ENCODE measurements at places on chromosomes 3 and 15.
A peak's percentile ranks its signal among the peaks of the same experiment; 100 is the strongest.

DNA sequence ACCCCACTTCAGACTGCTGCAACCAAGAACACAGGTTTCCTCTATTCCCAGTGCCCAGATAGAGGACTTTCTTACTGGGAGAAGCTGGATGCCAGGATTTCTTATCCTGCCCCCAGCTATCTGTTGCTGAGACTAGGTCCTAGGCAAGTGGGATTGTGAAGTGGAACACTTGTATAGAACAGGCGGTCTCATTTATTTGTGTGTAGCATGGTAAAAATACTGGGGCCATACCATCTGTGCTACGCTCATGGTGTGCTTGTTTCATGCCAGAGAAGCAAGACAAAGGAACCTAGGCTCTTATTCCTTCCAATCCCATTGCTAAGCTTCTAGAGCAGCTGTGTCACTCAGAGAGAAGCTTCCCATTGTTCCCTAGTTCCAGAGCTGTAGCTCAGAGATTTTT is 191.5 kb upstream of the EPHA6 start:
- no peak for DNase-seq

GRCh38 chr3:9669720-9670432 is 20.6 kb downstream of the MTMR14 start:
- DNase-seq = no peak

- no peak for DNase-seq
These were observed 49.4 kb upstream of the TNFAIP8L3 start for GRCh38 chr15:51144021-51144532.

- DNase-seq = peak; percentile 5
These were observed 318.6 kb upstream of the LRRFIP2 start for GRCh38 chr3:37492977-37493471.

GRCh38 chr3:107699682-107700081 is 176.9 kb downstream of the BBX start:
- no peak for DNase-seq

GRCh38 chr15:28993720-28994053 is 107.9 kb downstream of the APBA2 start:
- DNase-seq = no peak

DNA sequence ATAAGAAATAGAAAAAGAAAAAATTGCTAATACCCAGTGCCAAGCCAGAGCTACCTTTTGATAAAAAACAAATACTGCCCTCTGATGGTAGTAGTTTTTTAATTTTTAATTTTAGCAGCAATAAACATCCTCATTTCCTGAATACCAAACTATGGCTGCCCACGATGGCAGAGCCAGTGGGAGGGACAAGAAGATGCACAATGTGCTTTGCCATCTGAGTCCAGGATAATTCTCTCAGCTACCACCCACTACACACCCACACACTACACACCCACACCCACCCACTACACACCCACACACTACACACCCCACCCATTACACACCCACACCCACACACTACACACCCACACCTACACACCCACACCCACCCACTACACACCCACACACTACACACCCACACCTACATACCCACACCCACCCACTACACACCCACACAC is 17.8 kb downstream of the CEP19 start:
- no peak for DNase-seq

DNA sequence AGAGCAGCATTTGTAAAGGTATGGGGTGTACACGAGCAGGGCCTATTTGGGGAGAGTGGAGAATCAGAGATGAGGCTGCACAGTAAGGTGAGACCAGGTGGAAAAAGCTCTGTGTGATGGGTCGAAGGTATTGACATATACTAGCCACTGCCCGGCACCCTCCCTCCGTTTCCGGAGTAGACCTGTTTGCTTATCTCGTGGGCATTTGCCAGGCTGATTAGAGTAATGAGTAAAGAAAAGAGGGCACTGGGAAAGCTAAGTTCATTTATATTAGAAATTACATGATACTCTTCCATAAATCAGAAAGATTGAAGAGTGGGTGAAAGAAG is 46.2 kb upstream of the ATG7 start:
- DNase-seq = no peak

DNA sequence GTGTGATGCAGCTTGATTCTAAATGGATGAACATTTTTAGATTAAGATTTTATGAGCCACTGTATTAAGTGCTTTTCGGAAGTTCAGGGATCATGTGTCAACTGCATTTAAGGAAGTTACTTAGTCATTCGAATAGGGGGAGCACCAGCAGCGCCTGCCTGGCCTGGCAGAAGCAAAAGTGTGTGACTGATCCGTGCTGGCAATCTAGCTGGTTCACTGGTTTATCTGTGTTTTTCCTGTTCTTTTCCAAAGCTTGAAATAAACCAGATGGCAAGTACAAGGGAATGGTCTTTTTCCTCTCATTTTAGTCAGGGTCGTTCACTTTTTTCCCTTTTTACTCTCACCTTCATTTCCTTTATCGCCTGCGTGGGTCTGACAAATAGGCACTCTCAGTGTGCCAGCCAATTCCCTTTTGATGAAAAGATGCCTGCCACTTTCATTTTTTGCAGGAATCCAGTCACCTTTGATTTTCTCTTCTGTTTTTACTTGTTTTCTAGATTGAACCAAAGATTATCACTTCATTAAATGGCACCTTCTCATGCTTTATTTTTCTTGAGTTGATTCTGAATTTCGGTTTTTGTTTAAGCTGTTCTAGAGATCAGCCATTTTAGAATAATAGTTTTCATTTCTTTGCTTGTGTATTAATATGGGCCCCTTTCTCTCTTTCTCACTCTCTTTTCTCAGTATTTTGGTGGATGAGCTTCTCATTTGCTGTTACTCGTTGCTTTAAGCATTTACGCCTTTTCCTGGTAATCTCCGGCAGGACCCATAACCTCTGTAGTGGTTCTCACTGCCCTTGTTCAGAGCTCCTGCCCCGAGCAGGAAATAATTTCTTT is 2.8 kb downstream of the ABHD2 start:
- peak; percentile 9 for DNase-seq

DNA sequence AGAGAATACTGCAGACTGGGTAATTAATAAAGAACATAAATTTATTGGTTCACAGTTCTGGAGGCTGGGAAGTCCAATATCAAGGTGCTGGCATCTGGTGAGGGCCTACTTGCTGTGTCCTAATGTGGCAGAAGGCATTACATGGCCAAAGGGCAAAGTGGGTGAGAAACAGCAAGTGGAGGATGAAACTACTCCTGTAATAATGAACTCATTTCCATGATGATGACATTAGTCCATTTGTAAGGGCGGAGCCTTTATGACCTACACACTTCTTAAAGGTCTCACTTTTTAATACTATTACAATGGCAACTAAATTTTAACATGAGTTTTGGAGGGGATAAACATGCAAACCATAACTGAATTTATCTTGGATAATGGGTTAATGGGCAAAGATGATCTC is 139.6 kb upstream of the SGO1 start:
- no peak for DNase-seq

DNA sequence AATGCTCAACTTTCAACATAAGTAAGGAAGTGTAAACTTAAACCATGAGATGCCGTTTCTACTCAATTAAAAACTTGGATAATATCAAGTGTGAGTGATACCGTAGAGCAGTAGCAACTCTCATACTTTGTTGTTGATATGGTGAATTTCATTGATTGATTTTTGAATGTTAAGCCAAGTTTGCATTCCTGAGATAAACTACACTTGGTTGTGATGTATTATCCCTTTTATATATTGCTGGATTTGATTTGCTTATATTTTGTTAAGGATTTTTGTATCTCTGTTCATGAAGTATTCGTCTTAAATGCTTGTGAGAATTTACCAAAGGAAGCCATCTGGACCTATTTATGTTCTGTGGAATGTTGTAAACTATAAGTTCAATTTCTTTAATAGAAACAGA is 21.7 kb downstream of the SLMAP start:
- no peak for DNase-seq

DNA sequence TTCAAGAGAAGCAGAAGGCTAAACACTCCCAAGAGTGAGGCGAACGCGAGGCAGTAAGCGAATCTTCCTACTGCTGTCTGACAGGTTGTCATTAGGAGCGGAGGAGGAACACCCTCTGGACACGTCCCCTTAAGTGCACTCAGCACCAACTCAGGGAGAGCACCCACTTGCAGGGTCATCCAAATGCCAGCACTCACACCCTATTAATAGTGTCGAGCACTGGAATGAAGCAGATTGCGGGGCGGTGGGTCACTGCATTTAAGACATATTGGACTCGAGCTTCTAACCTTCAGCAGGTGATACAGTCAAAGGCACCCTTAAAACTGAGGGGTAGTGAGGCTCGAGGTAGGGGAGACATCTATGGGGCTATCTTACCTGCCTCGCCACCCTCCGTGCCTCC is 28.7 kb downstream of the SH3BP5 start:
- no peak for DNase-seq

GRCh38 chr3:81363816-81364215 is 397.6 kb downstream of the GBE1 start:
- no peak for DNase-seq

DNA sequence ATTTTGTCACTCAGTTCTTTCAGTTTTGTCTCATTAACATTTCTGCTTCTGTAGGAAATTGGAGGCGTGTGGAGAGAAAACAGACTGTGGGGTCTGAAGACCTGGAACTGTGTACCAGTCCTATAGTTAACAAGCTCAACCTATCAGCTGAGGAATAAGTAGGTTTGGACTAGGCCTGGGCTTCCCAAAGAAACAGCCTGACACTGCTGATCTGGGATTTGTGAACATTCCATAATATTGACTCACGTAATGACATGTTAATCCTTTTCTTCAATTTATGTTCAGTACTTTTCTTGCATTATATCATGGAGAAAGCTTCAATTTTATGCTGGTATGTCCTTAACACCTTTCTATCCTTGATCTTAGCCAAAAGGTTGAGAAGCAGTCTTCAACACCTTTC is 181.6 kb upstream of the RORA start:
- no peak for DNase-seq

GRCh38 chr15:58057559-58057958 is 8.0 kb downstream of the ALDH1A2 start:
- no peak for DNase-seq

- DNase-seq = no peak
These were observed 262.4 kb downstream of the SLC9A9 start for GRCh38 chr3:143585720-143586456.

DNA sequence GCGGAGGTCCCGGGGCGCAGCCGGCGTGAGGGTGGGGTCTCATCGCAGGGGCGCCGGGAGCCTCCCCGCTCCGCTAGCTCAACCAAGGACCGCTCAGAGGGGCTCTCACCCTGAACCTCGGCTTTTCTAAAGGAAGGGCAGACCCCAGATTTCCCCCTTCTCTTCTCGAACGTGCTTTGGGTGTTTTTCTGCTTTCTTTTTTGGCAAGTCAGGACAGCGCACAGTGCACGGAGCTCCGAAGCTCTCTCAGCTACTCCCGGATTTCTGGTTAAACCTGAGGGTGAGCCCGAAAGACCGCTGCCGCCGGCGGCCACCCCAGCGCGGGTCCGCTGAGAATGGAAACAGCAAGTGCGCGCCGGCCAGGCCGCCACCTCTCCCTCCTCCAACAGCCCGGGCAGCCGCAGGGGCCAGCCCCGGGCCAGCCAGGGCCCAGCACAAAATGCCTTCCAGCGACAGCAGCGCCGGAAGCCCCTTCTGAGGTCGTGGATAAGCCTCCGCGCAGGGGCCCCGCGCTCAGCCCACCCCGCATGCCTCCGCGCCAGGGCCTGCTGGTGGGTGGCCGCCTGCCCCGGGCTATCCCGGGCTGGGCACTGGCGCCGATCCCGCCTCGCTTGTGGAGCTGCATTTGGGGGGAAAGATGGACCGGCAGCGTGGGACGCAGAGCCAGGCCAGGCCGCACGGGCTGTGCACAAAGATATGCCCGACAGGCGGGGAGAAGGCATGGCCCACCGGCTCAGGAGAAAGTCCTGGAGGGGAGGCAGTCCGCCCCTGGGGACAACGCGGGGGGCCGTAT is 8.2 kb upstream of the OCA2 start:
- DNase-seq = no peak
